Upper lobe of right lung (tissue), 1 donor: ENCODE measurements at places on chromosomes 7 and 10. TPM values are rescaled to one million over a fixed set of nuclear protein-coding genes. Genes with fewer than 3 reads are reported as not detected.
A peak's percentile ranks its signal among the peaks of the same experiment; 100 is the strongest.

DNA sequence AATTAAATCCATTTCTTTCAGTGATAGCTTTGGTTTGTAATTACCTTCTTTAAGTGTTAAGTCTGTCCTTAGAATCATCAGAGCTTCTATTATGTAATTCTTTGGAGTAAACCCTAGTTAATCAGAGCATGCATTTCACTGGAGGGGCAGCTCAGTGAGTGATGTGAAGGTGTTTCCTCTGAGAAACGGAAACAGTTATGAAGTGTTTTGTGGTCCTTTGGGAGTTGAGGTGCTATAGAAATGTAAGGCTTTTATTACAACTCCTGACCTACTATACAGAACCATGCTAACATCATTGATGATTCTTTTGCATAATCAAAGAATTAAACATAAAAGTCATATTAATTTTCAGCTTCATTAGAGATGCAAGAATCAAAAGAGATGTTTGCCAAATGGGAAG lies 141.5 kb downstream of the EXOC4 start:
- no peak overlapping the region for H3K27ac ChIP-seq
- no peak for DNase-seq
- no peak overlapping the region for H3K4me3 ChIP-seq
- H3K27me3 ChIP-seq: no peaks in the 10 kb centered on the region

- no peaks in the 10 kb centered on the region for H3K36me3 ChIP-seq
- H3K4me3 ChIP-seq: no peak overlapping the region
Observed at GRCh38 chr10:43078175-43078985, 1.5 kb downstream of the RET start.

DNA sequence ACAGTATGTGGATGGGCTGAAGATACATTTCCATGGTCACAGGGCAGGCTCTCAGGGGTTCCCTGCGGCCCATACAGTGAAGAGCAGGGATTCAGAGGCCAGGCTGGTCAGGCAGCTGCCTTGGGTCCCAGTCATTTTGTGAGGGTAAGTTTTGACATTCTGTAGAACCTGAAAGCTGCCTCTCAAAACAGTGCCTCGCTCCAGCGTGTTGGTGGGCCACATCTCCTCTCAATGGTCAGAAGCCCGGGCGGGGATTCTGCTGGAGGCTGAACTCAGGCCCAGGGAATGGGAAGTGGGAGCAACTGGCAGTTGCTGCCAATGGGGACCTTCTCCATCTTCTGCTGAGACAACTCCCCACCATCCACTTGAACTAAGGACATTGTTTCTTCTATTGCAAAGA lies 190.0 kb downstream of the PTPN20 start:
- no peak overlapping the region for H3K27ac ChIP-seq
- peaks cover 6% of the 10 kb centered on the region for H3K4me1 ChIP-seq
- H3K4me3 ChIP-seq: no peak overlapping the region
- H3K27me3 ChIP-seq: no peaks in the 10 kb centered on the region
- H3K36me3 ChIP-seq: no peaks in the 10 kb centered on the region

ASAH2B gene
- 3.4 TPM for total RNA-seq

GRCh38 chr10:77319557-77319956 lies 318.1 kb downstream of the KCNMA1 start:
- H3K4me3 ChIP-seq: no peak overlapping the region
- no peaks in the 10 kb centered on the region for H3K36me3 ChIP-seq
- no peaks in the 10 kb centered on the region for H3K27me3 ChIP-seq
- H3K27ac ChIP-seq: no peak overlapping the region
- DNase-seq: no peak

GRCh38 chr10:110220398-110220797 lies 13.0 kb downstream of the MXI1 start:
- H3K4me3 ChIP-seq: no peak overlapping the region
- no peaks in the 10 kb centered on the region for H3K27me3 ChIP-seq
- H3K36me3 ChIP-seq: no peaks in the 10 kb centered on the region
- H3K27ac ChIP-seq: no peak overlapping the region

DNA sequence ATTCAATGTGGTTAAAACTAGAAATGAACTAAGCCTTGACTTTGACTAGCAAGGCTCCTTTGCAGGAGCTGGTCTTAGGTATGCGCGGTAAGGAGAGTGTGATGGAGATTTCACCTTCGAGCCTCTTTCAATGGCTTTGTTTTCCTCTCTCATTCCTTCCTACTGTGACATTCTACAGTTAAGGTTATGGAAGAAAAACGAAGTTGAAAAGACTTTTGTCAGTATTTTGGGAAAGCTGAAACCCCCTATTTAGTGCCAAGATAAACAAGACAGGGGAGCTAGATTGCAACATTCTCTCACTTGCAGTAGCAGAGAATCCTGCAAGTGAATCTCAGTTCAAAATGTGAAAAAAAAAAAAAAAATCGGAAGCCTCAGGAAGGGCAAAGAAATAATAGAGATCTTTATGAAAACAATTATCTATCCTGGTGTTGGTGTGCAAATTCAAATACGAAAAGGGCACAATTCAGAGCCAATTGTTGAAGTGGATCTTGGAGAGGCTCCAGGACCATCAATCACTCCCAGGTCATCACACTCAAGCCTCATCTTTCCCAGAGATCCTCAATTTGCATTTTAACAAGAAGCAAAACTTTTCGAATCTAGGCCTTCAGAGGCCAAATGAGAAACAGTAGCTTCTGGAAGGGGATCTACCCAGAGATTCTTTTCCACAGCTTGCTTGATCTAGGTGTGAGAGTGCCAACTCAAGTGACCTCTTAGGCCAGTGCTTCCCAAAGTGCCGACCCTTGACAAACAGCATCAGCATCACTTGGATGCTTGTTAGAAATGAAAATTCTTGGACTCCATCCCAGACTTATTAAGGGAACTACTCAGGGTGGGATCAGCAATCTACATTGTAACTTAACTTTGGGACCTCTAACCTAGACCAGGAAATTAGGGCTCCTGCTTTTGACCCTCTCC lies 163.8 kb downstream of the INHBA start:
- H3K27me3 ChIP-seq: no peaks in the 10 kb centered on the region
- H3K4me3 ChIP-seq: no peak overlapping the region
- no peaks in the 10 kb centered on the region for H3K4me1 ChIP-seq
- DNase-seq: no peak

DNA sequence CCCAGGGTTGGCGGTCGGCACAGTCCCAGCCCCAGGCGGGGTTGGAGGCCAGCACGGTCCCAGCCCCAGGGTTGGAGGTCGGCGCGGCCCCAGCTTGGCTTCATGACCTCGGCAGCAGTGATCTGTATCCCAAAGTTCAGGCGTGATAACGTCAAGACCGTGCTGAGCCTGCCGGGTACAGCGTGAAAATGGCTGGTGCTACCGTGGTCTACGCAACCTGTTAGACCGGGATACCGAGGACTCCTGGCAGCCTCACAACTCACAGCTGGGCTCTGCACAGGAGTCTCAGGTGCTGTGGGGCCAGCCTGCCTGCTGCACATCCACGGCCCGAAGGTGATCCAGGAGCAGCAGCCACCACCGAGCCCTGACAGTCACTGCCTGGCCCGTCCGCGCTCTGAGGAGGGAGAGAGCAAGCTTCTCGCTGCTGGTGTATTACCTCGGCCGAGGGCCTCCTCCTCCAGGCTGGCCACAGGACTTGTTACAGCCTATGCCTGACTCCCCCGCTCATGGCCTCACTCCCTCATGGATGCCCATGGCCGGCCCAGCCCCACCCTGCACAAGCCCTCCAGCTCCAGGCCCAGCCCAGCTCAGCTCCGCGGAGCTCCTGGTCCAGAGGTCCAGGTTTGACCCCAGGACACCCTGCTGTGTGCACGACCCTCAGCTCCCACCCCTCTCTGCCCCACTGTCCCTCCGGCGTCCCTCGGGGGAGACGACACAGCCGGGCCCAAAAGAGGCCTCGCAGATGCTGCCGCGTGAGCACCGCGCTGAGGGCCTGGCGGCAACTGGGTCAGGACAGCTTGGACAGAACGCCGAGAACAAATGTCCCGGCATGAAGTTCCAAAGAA lies 156.0 kb downstream of the ELFN1 start:
- no peaks in the 10 kb centered on the region for H3K36me3 ChIP-seq
- no peaks in the 10 kb centered on the region for H3K4me1 ChIP-seq
- H3K27me3 ChIP-seq: no peaks in the 10 kb centered on the region
- no peak overlapping the region for H3K4me3 ChIP-seq
- H3K27ac ChIP-seq: no peak overlapping the region
- peak; percentile 56 for DNase-seq

DNA sequence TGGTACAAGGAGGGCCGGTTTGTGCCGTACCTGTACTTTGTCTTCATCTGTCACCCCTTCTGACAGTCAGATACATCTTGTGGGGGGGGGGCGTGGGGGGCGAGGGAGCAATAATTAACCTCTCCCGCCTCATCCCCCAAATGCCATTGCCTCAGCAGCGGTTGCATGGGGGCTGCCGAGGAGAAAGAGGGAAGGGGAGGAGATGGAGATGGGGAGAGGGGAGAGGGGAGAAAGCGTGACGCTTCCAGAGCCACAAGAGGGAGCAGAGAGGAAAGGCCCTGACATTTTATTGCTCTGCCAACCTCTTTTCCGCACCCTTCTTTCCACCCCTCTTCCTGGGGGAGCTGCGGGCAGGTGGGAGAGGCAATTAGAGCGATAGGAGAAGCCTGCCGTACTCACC lies 11.8 kb downstream of the KAZALD1 start:
- H3K36me3 ChIP-seq: no peaks in the 10 kb centered on the region
- H3K4me3 ChIP-seq: no peak overlapping the region
- no peak for DNase-seq
- no peak overlapping the region for H3K27ac ChIP-seq

DNA sequence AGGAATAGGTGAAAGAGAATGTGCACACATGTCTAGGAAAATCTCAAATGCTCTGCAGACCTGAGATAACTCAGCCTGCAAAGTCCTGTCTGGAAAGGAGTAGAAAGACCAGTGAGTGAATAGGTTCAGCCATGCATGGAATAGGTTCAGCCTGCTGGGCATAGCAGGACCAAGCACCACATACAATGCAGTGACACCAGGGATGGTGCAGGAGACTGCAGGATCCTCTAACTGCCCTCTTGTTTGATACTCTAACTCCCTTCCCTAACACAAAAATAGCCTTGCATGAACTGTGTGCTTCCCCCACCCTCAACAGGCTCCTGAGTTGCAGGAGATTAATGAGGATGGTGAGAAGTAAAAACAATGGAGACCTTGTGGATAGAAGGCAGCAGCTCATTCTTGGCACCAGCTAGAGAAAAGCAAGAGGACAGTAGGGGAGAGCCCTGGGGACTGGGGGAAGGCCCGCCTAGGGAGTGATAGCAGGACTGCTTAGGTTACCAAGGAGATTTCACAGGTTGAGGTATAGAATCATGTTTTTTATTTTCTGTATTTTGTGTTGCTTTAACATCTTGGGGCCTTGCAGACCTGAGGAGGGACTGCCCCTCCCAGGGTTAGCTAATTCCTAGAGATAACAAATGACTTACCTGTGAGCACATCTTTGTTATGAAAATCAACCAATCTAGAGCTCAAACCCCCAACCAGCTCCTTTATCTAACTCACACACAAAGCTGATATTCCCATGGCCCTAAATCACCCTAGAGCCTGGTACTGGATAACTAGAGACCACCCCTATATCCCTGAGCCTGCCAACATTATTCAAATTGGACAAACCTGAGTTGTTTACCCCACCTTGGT lies 187.8 kb downstream of the PLPP4 start:
- no peak overlapping the region for H3K27ac ChIP-seq
- H3K27me3 ChIP-seq: no peaks in the 10 kb centered on the region
- no peak overlapping the region for H3K4me3 ChIP-seq
- no peak for DNase-seq
- H3K4me1 ChIP-seq: no peaks in the 10 kb centered on the region

DNA sequence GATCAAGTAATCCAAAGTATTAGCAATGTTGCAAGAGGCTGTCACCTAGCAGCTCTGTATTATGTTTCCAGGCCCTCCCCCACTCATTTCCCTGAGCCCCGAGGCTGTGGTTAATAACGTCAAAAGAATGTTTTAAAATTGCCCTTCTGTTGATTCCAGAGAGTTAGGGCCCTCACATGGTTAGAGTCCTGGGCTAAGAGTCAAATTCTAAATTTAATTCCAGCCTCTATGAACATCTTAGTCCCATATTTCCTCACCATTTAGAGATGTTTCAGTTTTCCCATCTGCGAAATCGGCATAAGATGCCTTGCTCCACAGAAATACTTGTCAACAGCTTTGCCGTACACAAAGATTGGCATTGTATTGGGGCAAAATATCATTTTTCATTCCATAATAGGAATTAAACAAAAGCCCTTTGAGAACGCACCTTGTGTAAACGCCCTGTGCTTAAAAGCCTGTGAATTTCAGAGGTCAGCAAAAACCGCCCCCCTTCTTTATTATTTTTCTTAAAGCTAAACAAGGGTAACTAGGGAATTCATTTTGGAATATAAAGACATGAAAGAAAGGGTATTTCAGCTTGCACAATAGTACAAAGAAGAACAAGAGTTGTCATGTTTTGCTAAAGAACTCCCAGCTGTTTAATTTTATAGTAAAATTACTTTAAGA lies 135.8 kb downstream of the ARID5B start:
- no peaks in the 10 kb centered on the region for H3K36me3 ChIP-seq
- H3K27me3 ChIP-seq: no peaks in the 10 kb centered on the region
- peaks cover 22% of the 10 kb centered on the region for H3K4me1 ChIP-seq
- H3K4me3 ChIP-seq: no peak overlapping the region
- no peak for DNase-seq

DNA sequence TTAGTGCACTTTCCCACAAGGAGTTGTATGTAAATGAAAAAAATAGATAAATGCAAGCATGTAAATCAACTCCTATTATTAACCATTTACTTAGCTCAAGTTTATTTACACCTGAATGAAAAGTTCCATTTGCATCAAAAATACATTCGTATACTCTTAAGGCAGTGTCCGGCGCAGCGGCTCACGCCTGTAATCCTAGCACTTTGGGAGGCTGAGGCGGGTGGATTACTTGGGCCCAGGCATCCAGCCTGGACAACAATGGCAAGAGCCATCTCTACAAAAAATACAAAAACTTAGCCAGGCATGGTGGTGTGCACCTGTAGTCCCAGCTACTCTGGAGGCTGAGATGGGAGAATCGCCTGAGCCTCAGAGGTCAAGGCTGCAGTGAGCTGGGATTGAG lies 4.2 kb upstream of the IDI2 start:
- H3K36me3 ChIP-seq: no peaks in the 10 kb centered on the region
- H3K27ac ChIP-seq: no peak overlapping the region
- no peaks in the 10 kb centered on the region for H3K4me1 ChIP-seq
- DNase-seq: no peak

GRCh38 chr7:129470411-129470810 lies 31.9 kb upstream of the SMKR1 start:
- H3K4me1 ChIP-seq: no peaks in the 10 kb centered on the region
- no peak for DNase-seq
- H3K27ac ChIP-seq: no peak overlapping the region
- no peak overlapping the region for H3K4me3 ChIP-seq

DNA sequence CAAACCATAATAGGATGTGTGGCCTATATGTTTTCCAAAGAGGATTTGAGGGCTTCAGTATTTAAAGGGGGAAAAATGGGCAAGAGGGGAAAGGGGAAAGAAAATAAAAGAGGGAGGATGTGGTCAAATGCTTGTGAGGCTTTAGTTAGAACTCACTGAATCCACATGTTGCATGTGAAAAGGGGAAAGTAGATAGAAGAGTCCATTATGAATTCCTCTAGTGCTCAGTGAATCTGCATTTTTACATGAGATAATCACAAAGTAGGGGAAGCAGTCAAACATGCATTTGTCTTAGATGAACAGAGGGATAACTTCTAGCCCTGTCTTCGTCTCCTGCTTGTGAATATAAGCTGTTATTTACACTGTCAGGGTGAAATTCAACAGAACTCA lies 24.6 kb upstream of the AKAP9 start:
- H3K4me1 ChIP-seq: no peaks in the 10 kb centered on the region
- no peaks in the 10 kb centered on the region for H3K27me3 ChIP-seq
- no peaks in the 10 kb centered on the region for H3K36me3 ChIP-seq
- H3K4me3 ChIP-seq: no peak overlapping the region
- DNase-seq: no peak

- no peaks in the 10 kb centered on the region for H3K36me3 ChIP-seq
- H3K4me1 ChIP-seq: no peaks in the 10 kb centered on the region
- no peak overlapping the region for H3K4me3 ChIP-seq
- H3K27ac ChIP-seq: no peak overlapping the region
Observed at GRCh38 chr10:76621886-76622620, 1015.6 kb downstream of the KCNMA1 start.
